D721Med (cell line): ENCODE measurements at places on chromosomes 3 and 15.

GRCh38 chr3:164375995-164376394 is 702.3 kb downstream of the SI start:
- DNase-seq: no peak

DNA sequence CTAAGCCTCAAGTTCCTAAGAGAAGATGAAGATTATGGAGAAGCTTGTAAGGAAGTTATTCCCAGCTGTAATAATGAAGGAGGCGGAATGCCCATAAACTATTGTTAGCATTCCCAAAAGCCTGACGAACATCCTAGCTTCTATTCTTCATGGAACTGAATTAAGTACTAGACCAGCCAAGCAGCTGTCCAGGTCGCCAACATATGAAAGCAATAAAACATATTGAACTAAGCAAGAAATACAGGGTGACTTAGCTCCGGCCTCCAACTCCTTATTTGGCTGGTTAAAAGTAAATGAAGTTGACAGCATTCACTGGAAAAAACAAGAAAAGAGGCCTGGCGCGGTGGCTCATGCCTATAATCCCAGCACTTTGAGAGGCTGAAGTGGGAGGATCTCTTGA is 174.0 kb upstream of the TPM1 start:
- no peak for DNase-seq

- DNase-seq: no peak
Measured at GRCh38 chr3:104635872-104636580, 730.7 kb upstream of the ALCAM start.

DNA sequence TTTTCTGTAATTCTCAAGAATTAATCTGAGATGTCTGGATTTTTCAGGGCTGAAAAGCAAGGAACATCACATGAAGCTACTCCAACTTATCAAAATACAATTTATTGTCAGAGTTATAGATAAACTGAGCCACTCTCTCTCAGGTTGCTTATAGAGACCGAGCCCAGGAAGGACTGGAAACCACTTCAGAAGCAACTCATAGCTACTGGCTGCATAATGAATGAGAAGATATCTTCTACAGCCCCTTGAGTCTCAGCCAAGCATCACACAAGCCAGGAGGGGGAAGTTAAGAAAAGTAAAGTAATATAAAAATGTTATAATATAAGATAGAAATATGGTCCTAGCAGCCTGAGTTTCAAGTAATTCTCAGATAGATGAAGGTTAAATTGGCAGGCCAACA is 186.0 kb downstream of the TNIK start:
- no peak for DNase-seq

DNA sequence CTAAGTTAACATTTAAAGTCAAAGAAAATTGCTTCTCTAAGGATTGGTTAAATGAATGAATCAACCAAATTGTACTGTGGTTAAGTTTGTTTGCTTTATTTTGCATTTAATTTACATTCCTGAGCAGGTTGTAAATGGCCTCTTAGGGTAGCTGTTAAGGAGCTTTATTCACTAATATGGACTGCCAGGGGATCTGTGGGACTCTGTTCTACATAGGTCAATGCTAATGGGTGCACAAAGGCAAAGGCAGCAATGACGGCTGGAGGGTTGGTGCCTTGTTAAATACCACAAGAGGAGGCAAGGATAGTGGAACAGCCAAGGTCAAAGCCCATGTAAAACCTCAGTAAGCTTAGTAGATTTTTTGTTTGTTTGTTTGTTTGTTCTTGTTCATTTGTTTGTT is 89.3 kb upstream of the P2RY1 start:
- DNase-seq: no peak

- no peak for DNase-seq
Measured at GRCh38 chr3:167882057-167882667, 146.6 kb downstream of the SERPINI1 start.

- DNase-seq: no peak
Measured at GRCh38 chr3:190432216-190432615, 17.5 kb downstream of the TMEM207 start.

- no peak for DNase-seq
Measured at GRCh38 chr15:67409175-67409574, 111.8 kb upstream of the C15orf61 start.

GRCh38 chr3:11514191-11514821 is 129.4 kb downstream of the VGLL4 start:
- no peak for DNase-seq

- no peak for DNase-seq
Measured at GRCh38 chr3:175111036-175111435, 251.9 kb downstream of the NAALADL2 start.

DNA sequence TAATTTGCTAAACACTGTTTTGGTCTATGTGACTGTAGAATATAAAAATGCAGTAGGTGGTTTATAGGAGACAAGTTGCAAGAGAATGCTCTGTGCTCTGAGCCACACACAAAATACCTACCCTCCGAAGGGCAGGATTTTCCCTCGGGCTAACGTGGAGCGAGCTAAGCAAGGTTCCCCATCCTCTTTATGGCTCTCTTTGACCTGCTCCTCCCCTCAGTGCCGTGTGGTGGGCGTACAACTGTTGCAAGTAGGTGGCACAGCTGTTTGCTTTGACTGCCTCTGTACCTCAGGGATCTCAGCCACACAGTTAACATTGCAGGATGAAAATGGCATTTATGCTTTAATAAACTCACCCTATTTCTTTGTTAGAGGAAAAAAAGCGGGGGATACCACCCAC is 339.1 kb downstream of the SATB1 start:
- no peak for DNase-seq

DNA sequence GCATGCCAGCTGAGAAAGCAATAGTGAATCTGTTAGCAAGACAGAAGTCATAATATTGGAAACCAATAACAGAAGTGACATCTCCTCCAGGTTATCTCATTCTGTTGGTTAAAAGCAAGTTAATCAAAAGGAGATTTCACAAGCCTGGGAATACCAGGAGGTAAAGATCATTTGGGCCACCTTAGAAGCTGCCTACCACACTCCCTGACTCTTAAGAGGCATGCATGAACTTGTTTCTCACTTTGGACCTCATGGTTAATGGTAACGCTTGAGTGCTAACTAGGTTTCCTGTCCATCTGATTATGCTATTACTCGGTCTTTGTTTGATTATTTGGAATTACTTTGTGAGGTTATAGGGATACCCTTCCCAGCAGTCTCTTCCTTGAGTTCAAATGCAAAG is 650.8 kb upstream of the SGO1 start:
- DNase-seq: no peak

- no peak for DNase-seq
Measured at GRCh38 chr3:23254835-23255234, 51.7 kb downstream of the UBE2E2 start.
